Activated B cell treated with CpG ODN at 0.5 μM for 24 hours (primary cell): ENCODE measurements at places on chromosomes 2 and 18.
A peak's percentile ranks its signal among the peaks of the same experiment; 100 is the strongest.

GRCh38 chr2:28726177-28726576, 25.5 kb upstream of the PPP1CB start:
- peaks cover 6% of the 10 kb centered on the region for H3K4me1 ChIP-seq
- no peak overlapping the region for H3K27ac ChIP-seq
- no peaks in the 10 kb centered on the region for H3K36me3 ChIP-seq
- H3K27me3 ChIP-seq: no peaks in the 10 kb centered on the region
- no peak overlapping the region for H3K4me3 ChIP-seq

DNA sequence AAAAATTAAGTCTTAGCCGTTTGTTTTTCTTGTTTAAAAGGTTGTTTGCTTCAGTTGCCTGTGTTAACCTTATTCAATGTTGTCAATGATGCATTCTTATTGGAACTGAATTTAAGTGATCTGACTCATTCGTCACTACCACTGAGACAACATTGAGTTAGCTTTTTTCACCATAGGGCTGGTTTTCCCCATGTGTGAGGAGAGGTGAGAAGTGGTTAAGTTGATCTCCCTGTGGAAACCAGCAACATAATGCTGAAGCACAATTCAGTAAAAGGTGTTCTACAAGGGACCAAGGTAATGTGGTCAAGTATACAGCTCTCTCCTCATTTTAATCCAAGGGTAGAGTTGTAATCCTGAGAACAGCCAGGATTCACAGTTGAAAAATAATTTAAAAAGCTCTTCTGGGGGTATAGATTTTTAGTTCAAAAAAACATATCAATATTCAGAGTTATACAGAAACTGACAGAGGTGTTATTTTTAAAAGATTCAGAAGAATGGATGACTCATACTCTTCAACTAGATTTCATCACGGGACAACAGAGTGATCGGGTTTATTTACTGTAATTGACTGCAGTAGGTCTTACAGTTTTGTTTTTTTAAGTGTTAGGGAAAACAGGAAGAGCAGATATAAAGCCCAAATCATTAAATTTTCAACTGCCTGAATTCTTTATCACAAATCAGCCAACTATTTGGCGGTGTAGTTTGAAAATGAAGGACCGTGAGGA, 12.6 kb downstream of the NOP58 start:
- H3K4me3 ChIP-seq: no peak overlapping the region
- H3K4me1 ChIP-seq: peaks cover 11% of the 10 kb centered on the region
- H3K36me3 ChIP-seq: peaks cover 58% of the 10 kb centered on the region
- no peaks in the 10 kb centered on the region for H3K27me3 ChIP-seq
- no peak overlapping the region for H3K27ac ChIP-seq

DNA sequence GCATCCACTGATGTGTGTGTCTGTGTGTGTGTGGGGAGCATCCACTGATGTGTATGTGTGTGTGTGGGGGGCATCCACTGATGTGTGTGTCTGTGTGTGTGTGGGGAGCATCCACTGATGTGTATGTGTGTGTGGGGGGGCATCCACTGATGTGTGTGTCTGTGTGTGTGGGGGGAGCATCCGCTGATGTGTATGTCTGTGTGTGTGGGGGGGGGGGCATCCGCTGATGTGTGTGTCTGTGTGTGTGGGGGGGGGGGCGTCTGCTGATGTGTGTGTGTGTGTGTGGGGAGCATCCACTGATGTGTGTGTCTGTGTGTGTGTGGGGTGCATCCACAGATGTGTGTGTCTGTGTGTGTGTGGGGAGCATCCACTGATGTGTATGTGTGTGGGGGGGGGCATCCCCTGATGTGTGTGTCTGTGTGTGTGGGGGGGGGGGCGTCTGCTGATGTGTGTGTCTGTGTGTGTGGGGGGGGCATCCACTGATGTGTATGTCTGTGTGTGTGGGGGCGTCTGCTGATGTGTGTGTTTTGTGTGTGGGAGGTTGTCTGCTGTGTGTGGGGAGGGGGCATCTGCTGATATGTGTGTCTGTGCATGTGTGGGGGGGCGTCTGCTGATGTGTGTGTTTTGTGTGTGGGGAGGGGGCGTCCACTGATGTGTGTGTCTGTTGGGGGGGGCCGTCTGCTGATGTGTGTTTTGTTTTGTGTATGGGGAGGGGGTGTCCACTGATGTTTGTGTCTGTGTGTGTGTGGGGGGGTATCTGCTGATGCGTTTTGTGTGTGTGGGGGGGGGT, 125.9 kb downstream of the NFATC1 start:
- no peak overlapping the region for H3K4me3 ChIP-seq
- DNase-seq: no peak
- H3K27me3 ChIP-seq: no peaks in the 10 kb centered on the region
- peaks cover 82% of the 10 kb centered on the region for H3K4me1 ChIP-seq

DNA sequence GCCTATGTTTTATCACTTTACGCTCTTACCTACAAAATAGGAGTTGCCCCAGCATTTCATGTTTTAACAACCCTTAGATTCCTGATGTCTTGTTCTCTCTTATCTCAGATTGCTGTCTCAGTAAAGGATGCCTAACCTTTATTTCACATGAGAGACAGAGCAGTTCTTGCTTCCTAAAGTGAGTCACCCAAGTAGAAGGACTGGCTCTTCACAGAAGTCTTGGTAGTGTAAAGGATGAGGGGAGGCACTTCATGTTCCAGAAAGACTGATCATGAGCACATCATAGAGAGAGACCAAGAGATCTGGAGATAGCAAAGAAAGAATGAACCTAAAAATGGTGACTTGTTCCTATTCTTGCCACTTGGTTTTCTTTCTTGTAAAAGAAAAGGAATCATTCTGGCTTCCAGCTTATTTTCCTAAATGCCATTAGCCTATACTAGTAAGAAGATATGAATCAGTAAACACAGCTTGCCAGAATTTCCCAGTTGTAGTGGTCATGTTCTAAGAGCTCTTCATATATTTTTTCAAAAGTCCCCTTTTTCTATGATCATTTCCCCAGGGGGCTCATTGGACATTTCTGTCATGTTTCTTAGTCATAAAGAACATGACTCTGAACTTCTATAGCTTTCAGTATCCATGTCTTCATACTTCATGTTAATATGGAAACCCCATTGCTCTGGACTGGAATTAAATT, 54.9 kb downstream of the MAPRE2 start:
- peak overlapping the region; percentile 55 for H3K4me3 ChIP-seq
- H3K4me1 ChIP-seq: peaks cover 35% of the 10 kb centered on the region
- H3K27ac ChIP-seq: peak overlapping the region; percentile 86
- H3K36me3 ChIP-seq: peaks cover 51% of the 10 kb centered on the region
- H3K27me3 ChIP-seq: no peaks in the 10 kb centered on the region

DNA sequence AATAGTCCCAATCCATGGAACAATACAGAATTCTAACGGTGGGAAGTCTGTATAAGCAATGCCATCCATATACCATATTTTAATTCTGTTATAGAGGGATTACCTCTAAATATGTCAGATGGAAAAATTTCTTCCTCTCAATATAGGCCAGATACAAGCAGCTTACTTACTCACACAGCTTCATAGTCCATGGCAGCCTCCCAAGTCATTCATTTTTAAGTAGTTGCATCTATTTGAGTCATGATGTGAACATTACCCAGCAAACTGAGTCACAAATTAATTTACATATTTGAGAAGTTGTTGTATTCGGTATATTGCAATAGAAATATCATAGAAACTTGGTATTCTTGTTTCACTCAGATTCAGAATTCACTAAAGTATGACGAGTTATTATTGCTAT, 20.3 kb downstream of the TBR1 start:
- no peaks in the 10 kb centered on the region for H3K36me3 ChIP-seq
- no peak overlapping the region for H3K4me3 ChIP-seq
- peaks cover 35% of the 10 kb centered on the region for H3K27me3 ChIP-seq
- no peak overlapping the region for H3K27ac ChIP-seq
- DNase-seq: no peak
- H3K4me1 ChIP-seq: no peaks in the 10 kb centered on the region

GRCh38 chr2:241728627-241729026, 5.8 kb upstream of the D2HGDH start:
- peak overlapping the region; percentile 61 for H3K27ac ChIP-seq
- H3K4me3 ChIP-seq: no peak overlapping the region
- peaks cover 17% of the 10 kb centered on the region for H3K36me3 ChIP-seq
- no peaks in the 10 kb centered on the region for H3K27me3 ChIP-seq

- no peak for DNase-seq
- no peak overlapping the region for H3K27ac ChIP-seq
Observed at GRCh38 chr18:57205641-57206040, 58.8 kb downstream of the BOD1L2 start.

DNA sequence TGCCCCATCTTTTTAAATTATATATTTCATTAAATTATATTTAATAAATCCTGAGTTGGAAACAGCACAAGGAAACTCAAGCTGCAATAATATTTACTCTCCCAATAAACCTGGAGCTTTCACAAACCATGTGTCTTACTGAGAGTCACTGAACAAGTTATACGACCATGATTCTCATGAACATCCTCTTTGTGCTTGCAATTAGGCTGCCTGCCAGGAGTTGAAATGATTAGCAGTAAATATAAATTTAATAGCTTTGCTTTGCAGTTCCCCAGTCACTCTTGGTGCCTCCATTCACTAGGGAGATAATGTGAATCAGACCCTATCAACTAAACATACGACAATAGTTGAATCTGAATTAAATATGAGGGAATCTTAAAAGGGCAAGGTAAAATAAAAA, 905.1 kb downstream of the NRXN1 start:
- H3K27me3 ChIP-seq: no peaks in the 10 kb centered on the region
- H3K4me1 ChIP-seq: no peaks in the 10 kb centered on the region
- H3K4me3 ChIP-seq: no peak overlapping the region
- no peak overlapping the region for H3K27ac ChIP-seq
- H3K36me3 ChIP-seq: no peaks in the 10 kb centered on the region
- DNase-seq: no peak

GRCh38 chr2:240886023-240886565, 9.9 kb downstream of the MAB21L4 start:
- no peak overlapping the region for H3K4me3 ChIP-seq
- no peak for DNase-seq
- no peaks in the 10 kb centered on the region for H3K4me1 ChIP-seq
- H3K27ac ChIP-seq: no peak overlapping the region

DNA sequence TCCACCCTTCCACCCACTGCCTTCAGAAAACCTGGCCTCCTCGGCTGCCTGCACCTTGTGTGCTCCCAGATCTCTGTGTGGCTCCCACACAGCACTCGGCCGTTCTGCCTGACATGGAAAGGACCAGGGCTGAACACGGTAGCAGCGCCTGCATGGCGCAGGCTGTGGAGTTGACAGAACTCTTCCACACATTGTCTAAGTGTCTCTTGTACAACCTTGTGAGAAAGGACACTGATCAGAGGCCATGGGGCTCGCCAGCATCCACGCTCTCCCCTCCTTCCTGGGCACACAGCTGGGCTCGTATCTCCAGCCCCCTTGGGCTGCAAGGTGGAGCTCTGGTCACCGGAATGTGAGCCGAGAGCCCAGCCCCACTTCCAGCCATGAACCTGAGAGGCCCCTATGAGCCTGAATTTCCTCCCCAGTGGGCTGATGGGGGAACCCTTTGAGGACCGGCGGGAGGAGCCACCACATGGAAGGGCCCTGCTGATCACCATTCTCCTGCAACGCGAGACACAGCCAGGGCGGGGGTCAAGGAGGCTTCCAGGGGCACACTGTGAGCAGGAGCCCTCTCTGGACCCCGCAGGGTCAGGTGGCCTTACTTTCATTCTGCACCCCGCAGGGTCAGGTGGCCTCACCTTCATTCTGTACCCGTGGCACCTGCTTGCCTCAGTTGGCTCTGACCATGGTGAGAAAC, 314.2 kb upstream of the MYT1L start:
- no peaks in the 10 kb centered on the region for H3K4me1 ChIP-seq
- no peaks in the 10 kb centered on the region for H3K27me3 ChIP-seq
- H3K36me3 ChIP-seq: no peaks in the 10 kb centered on the region
- no peak for DNase-seq
- no peak overlapping the region for H3K27ac ChIP-seq

GRCh38 chr2:60465736-60466135, 87.7 kb downstream of the BCL11A start:
- no peaks in the 10 kb centered on the region for H3K27me3 ChIP-seq
- peak overlapping the region; percentile 80 for H3K27ac ChIP-seq
- DNase-seq: no peak

DNA sequence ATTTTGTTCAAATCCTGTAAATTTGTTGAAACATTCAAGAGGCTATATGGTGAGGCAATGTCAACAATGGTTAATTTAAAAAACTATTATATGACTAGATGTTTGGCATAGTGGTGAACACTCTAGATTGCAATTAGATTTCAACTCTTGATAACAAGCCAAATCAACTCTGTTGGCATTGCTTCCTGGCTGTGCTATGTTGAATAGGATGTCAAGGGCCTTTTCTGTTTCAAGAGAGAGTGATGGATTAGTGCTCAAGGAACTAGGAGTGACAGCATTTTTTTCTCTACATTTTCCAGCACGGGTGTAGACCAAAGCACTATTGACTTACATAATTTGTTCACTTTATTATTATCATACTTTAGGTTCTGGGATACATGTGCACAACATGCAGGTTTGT, 172.4 kb upstream of the KCNH7 start:
- no peak for DNase-seq
- no peaks in the 10 kb centered on the region for H3K27me3 ChIP-seq
- no peaks in the 10 kb centered on the region for H3K4me1 ChIP-seq
- H3K27ac ChIP-seq: no peak overlapping the region
